ENCODE measurements at places on chromosomes 2 and 18.

GRCh38 chr2:16069663-16069932, 129.2 kb downstream of the MYCN start:
- DNase-seq, result no peak

GRCh38 chr2:30300456-30301221, 69.3 kb downstream of the LBH start:
- DNase-seq, result no peak

DNA sequence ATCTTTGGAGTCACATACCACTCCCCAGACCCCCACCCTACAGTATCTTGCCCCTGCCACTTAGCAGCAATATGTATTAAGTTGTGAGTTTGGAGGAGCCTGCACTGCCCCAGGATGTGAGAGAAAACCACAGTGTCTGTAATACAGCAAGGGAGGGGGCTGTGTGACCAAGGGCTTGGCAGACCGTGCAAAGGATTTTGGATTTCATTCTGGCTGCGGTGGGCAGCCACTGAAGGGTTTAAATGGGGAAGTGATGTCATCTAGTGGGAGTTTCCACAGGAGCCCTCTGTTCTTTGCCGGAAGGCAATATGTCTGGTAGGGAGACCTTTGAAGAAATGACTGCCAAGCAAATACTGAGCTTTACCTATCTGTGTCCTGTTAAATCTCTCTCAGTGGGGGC, 202.4 kb downstream of the FHOD3 start:
- DNase-seq, result no peak

DNA sequence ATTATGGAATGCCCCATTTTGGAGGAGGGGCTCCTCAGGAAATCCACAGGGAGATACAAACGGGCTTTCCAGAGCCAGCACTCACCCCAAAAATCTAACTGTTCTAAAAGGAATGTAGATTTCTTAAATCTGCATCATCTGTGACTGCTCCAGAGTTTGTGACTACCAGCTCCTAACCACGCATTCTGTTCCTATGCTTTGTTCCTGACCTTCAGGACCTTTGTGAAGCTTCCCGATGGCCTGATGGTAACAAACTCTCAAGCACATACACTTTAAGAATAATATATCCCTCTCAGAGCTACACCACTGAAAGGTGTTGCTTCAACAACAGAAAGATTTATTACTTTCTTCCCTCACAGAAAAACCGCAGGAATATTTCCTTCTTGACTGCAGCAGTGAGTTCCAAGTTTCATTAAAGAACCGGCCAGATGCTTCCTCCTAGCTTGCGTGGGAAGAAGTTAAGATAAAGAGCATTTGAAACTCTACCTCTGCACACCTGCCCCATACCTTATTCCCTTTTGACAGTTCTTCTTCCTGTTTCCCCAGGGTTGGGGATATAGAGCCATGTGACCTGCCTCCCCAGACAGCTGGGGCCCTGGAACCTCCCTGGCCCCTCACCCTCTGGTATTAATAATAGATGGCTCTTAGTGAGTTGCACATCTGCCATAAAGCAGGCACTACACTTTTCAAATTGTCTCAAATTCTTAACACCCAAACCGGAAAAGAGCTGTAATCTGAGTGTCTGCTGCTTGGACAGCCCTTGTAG, 40.2 kb upstream of the EML4 start:
- DNase-seq, result no peak

DNA sequence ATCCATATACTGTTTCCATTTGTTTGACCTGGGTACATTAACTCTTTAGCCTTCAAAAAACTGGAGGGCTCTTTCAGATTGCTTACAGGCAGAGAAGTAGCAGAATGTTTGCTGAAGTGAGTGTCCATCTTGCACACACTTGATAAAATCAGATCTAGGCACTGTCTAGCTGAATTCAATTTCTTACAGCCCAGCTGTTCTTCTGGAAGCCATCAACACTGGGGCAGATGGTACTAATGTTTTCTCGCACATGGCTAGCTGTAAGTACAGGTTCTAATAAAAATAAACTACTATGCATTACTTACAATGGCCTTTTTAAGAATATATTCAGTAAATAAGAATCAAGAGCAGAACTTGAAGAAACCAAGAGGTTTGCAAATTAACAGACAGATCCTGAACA, 175.9 kb downstream of the NBAS start:
- DNase-seq, result no peak

GRCh38 chr2:173132531-173132930, 56.9 kb downstream of the MAP3K20 start:
- no peak for DNase-seq

GRCh38 chr2:174682007-174682577, 82.2 kb downstream of the CHRNA1 start:
- DNase-seq, result no peak

DNA sequence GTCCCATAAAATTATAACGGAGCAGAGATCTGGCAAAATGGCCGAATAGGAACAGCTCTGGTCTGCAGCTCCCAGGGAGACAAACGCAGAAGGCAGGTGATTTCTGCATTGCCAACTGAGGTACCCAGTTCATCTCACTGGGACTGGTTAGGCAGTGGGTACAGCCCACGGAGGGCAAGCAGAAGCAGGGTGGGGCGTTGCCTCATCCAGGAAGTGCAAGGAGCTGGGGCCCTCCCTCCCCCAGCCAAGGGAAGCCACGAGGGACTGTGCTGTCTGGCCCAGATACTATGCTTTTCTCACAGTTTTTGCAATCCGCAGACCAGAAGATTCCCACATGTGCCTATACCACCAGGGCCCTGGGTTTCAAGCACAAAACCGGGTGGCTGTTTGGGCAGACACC, 22.8 kb downstream of the ICA1L start:
- no peak for DNase-seq

DNA sequence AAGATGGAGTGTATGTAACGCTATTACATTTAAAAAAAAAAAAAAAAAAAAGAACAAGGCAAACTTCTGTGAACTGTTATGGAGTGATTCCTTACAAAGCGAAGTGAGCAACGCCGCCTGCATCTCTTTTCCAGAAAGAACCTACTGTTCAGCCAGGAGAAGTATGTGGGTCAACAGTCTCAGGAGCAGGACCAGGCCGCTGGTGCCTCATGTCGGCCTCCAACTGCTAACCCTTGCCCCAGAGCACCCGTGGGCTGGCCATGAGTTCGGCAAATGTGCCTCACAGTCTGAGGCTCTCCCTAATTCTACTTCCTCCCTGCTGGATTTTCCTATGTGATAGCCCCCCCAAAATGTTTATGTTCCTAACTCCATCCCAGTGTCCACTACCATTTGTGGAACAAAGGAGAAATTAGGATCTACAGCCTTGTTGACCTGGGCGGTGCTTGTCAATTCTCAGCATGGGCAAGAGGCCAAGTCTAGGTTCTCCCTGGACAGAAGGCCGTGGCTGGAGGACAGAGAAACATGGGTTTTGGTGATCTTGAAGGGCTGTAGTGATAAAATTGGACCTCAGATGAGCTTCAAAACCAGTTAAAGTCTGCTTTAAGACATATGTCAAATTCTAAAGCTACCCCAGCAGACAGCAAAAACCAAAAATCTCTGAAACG, 15.9 kb downstream of the FAM168B start:
- DNase-seq, result no peak

GRCh38 chr18:39513186-39513585, 1947.6 kb upstream of the CELF4 start:
- no peak for DNase-seq

GRCh38 chr2:180001726-180002125, 5.4 kb downstream of the CWC22 start:
- no peak for DNase-seq

- DNase-seq, result no peak
Observed at GRCh38 chr2:195495351-195495750, 161.7 kb upstream of the SLC39A10 start.

DNA sequence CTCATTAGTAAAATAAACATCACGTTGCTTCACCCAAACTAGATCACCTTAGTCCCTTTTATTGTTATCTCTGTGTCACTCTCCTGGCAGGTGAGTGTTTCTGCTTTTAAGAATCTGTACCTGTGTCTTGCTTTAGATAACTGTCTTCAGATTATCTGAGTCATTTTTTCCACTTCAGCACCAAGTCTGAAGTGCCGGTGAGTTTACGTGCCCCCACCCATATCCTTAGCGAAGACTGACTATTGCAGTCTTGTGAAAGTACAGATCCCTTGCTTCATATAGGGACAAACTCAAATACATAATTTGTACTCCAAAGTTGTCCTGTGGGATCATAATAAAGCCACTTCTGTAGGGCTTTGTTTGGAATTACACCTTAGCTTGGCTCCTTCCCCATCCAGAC, 41.1 kb downstream of the SCN2A start:
- DNase-seq, result no peak

GRCh38 chr2:228474466-228474865, 293.0 kb upstream of the SPHKAP start:
- DNase-seq, result no peak

DNA sequence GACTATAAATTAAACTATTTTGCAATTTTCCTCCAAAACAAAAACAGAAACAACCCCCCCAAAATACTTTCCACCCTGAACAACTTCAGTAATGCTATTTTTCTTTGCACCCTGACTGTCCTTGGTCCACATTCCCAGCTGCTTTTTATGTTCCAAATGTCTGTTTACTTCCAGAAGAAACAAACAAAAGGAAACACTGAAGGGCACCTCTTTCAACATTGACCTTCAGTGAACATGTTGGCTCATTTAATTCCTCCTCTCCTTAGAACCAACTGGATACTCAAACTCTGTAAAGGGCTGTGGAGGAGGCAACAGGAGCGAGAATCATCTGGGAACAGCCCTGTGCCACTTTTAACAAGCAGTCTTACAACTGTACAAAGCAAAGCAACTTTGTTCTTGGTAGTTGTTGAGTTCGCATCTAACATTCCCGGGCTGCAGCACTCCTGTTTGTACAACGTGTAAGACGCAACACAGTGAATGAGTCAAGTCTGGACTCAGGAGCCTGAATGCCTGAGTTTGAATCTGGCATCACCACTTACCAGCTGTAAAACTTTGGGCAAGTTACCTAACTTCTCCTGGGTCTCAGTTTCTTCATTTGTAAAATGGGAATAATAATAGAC, 111.4 kb upstream of the GATA6 start:
- no peak for DNase-seq

GRCh38 chr2:162245781-162246180, 2.5 kb upstream of the FAP start:
- DNase-seq, result no peak

DNA sequence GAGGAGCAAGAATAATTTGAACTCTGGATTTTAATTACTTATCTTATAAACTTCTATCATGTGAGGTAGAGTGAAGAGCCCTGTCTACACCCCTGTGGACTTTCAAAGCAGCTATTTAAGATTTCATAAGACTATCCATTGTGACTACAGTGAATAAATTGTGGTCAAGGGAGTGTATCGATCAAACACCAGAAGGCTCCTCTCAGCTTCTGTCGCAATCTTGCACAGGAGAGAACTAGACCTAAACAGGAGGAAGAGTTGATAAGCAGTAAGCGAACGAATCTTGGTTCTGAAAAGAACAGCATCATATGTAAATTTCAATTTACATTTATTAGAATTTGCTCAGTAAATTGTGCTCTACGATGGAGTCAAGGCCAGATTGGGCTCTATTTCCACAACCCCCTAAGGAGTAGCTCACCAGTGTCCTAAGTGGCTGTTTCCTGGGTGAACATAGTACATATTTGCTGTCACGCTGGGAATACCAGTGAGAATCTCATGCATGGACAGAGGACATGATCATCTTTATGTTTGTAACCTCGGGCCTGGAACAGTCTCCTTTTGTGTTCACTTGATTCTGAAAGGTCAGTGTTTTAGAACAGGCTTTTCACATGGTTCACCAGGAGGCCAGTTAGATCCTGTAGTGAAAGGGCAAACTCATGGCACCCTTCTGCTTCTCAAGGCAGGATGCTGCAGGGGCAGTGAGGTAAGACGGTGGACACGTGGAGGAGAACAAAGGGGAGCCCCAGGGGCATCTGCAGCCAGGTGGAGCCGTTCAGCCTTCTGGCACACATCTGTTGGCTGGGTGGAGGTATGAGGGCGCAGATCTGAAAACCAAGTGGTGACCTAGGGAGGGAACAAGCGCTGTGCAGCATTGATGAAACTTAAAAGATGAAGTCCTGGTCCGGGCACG, 33.3 kb downstream of the NPAS2 start:
- DNase-seq, result no peak

DNA sequence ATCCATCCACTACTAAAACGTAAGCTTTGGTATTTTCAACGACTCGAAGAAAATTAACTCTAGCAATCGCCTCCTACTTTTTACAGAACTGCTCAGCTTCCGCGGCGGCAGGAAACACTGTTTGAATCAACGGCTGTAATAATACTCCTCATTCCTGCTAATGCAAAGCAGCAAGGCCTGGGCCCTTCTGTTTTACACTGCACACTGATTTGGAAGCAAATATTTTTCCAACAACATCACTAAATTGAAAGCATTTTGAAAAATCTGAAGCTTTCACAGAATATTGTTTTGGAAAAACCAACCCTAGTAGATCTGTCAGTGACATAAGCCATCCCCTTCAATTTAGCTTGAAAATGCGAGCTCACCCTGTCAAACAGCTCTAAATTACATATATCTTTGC, 261.2 kb downstream of the TXNL1 start:
- no peak for DNase-seq

- DNase-seq, result no peak
Observed at GRCh38 chr18:14026199-14026598, 106.0 kb downstream of the ZNF519 start.

DNA sequence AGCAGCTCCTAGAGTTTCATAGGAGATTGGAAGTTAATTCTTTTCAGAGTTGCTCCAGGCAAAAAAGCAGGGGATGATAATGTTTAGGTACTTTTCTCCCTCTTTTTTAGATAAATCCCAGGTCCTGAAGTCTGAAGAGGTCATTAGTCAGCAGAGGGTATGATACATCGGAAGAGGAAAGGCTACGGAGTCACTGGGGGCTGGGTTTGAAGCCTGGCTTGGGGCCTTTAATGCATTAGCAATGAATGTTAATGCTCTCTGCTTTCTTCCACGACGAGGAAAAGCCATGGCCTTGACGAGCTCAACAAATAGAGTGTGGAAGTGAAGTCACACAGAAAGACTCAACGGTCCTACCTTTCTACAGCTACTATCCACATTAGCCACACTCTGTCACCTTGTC, 235.1 kb downstream of the NCKAP5 start:
- no peak for DNase-seq

- DNase-seq, result no peak
Observed at GRCh38 chr2:67256892-67257291, 140.2 kb upstream of the ETAA1 start.

DNA sequence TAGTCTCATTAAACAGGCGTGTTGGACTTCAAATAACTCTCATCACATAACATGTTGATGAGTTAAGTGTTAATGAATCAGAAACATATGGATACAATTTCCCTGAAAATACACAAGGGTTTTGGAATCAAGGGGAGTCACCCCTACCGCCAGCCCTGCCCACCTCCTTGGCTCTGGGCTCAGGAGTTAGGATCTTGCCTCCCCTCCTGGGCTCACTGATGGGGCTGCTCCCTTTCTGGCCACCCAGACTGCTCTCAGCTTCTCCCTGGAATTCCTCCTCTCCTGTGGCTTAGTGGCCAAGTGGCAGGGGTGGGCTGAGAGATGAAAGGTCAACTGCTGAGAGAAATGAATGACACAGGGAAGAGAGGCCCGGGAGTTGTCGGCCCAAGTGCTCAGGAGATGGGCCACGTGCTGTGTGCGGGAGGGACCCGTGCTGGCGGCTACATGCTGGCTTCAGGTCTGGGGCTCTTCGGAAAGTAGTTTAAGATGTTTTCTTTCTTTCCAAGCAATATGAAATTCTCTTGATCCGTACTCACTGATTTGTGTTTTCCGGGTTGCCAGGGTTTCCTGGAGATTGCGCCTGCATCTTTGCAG, 55.8 kb upstream of the TNP1 start:
- DNase-seq, result no peak

GRCh38 chr18:64986906-64987495, 763.8 kb upstream of the CDH7 start:
- DNase-seq, result no peak

Measured in NCI-H1417 treated with DMSO at 0.1 percent for 48 hours (cell line).